ENCODE measurements at places on chromosomes 12 and 14.

- no peak for DNase-seq
Measured at GRCh38 chr12:92605621-92606170, 97.1 kb upstream of the PLEKHG7 start.

- no peak for DNase-seq
Measured at GRCh38 chr12:113445544-113446171, 23.5 kb downstream of the SDSL start.

GRCh38 chr12:54059668-54060067 lies 6.0 kb downstream of the HOXC4 start:
- DNase-seq: no peak

DNA sequence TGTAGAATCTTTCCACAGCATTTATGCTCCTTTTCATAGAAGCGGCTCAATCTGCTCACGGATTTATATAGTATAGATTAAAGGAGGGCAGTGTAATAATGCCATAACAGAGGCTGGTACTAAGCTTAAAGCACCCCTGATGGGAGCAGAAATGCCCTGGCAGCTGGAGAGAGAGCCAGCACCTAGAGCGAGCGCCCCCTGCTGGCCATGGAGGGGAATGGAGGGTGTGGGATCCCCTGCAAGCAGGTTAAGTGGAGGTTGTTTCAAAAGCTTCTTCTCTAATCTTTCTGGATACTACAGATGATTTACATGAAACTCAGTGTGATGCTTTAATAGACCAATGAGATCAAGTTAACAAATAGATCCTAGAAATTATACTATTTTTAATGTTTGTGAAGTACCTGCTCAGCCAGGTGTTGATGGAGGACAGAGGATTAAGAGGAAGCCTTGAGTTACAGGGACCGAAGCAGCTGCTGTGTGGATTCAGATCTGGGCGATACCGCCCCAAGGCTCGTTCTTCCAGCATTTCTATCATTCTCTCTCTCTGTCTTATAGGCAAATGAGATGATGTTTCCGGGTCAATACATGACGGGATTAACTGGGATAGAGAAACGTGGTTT lies 1519.3 kb upstream of the TMEM132C start:
- DNase-seq: no peak

DNA sequence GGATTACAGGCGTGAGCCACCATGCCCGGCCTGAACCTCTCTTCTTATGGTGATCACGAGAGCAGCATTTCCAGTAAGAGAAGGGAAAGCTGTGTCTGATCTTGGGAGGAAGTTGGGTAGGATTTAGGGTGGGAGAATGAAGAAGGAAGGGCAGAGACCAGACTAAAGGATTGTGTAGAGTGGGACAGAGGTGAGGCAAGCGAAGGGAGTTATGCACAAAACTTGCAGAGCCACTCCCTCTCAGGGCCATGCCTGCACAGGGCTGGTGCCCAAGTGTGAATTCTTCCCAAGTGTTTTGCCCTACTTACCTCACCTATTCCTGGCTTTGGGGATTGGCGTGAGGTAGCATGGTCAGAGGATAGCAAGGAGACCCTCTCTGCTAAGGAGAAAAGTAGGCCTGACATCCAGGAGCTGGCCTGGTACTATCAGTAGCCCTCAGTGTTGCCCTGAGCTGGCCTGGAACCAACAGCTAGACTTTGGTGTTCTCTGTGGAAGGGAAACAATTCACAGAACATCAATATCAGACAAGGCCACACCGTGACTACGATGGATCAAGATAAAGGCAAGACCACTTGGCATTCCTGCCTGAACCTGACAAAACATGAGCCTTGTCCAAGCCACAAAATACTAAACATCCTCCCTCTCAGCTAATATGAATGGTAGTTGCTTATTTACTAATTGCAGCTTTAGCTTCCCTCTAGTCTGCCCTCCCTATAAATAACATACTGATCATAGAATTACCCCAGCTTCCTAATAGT lies 201.0 kb upstream of the AMIGO2 start:
- no peak for DNase-seq

GRCh38 chr14:83463500-83464098 lies 1929.9 kb upstream of the SEL1L start:
- no peak for DNase-seq

- DNase-seq: no peak
Measured at GRCh38 chr14:98599082-98599481, 672.9 kb downstream of the BCL11B start.

DNA sequence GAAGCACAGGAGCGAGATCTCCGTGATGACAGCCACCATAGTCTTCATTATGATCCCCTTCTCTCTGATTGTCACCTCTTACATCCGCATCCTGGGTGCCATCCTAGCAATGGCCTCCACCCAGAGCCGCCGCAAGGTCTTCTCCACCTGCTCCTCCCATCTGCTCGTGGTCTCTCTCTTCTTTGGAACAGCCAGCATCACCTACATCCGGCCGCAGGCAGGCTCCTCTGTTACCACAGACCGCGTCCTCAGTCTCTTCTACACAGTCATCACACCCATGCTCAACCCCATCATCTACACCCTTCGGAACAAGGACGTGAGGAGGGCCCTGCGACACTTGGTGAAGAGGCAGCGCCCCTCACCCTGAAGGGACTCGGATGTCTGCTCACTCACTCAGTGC lies 775 bp downstream of the OR10P1 start:
- DNase-seq: no peak

Measured in 8988T (cell line).